Common myeloid progenitor, CD34-positive (primary cell): ENCODE measurements at places on chromosomes 6 and 20.
A peak's percentile ranks its signal among the peaks of the same experiment; 100 is the strongest.

DNA sequence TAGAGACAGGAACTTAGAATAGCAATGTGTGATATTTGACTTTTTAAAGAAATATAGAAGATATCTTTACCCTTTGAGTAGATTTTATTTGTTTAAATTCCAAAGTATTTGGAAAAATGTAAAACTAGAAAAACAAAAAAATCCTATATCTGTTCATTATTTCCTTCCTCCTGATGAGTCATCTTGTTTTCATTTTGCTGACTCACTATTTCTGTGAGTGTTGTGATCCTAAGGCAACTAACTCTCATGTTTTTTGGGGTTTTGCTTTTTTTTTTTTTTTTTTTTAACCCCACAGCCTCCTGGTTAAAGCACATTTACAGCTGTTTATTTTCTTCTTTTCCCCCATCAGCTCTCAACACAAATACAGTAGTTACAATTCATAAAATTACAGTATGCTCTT lies 37.8 kb upstream of the THEMIS start:
- H3K27ac ChIP-seq, result peak overlapping the region; percentile 70
- H3K27me3 ChIP-seq, result no peaks in the 10 kb centered on the region
- H3K36me3 ChIP-seq, result no peaks in the 10 kb centered on the region

DNA sequence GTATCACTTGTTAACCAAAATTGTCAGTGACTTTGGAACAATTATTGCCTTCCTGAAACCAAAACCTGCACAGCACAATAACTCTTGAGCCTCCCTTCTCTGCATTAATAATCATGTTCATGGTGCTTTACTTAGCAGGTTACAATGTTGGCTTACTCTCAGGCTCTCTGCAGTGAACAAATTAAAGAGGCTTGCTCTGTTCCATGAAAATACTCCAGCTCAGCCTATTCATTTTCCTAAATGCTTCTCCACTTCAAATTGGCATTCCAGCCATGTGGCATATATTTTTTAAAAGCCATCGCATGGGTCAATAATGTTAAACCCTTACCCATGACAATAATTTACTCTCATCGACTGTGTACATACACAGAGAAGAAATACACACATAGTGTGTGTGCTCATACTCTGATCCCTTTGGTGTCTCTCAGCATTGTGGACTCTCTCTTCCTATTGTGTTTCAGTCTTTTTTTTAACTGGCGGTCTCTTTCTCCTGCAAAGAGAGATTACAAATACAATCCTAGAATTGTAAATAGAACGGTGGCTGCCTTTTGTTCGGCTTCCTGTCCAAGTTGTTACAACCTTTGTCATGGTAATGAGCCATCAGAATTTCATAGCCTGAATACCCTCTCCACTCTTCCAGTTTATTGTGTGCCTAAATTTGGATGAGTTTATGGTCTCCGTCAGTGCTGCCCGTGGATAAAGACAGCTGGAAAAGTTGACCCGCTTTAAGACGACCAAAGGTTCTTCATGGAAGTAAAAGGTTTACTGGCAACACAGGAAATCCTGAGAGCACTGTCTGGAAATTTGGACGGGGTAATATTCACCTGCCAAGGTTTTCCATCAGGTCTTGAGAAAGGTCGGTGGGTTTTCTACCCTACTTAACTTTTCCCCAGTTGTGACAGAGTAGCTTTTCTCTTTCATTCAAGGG lies 263.6 kb downstream of the CD83 start:
- H3K27me3 ChIP-seq, result no peaks in the 10 kb centered on the region
- no peak overlapping the region for H3K4me3 ChIP-seq

DNA sequence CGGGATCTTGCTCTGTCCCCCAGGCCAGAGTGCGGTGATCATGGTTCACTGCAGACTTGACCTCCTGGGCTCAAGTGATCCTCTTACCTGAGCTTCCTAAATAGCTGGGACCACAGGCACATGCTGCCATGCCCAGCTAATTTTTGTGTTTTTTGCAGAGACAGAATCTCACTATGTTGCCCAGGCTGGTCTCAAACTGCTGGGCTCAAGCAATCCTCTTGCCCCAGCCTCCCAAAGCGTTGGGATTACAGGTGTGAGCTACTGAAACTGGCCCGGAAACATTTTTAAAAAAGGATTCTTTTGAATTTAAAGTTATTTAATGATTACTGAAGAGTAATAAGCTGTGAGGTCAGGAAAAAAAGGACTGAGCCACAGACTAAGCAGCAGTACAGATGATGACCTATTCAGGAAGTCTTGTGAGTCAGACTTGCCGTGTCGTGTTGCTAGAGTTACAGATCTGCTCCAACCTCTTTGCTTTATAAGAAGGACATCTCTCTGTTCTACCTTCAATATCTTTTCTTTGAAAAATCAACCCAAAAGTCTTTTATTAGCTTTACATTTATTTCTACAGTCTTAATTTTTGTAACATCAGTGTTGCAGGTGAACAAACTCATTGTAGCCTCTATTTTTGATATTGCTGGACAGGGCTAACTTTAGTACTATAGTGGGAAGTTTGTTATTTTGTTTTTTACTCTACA lies 108.7 kb downstream of the NCOA3 start:
- DNase-seq, result peak; percentile 87
- peaks cover 5% of the 10 kb centered on the region for H3K36me3 ChIP-seq
- H3K27ac ChIP-seq, result peak overlapping the region; percentile 68
- H3K4me3 ChIP-seq, result no peak overlapping the region
- H3K27me3 ChIP-seq, result no peaks in the 10 kb centered on the region

DNA sequence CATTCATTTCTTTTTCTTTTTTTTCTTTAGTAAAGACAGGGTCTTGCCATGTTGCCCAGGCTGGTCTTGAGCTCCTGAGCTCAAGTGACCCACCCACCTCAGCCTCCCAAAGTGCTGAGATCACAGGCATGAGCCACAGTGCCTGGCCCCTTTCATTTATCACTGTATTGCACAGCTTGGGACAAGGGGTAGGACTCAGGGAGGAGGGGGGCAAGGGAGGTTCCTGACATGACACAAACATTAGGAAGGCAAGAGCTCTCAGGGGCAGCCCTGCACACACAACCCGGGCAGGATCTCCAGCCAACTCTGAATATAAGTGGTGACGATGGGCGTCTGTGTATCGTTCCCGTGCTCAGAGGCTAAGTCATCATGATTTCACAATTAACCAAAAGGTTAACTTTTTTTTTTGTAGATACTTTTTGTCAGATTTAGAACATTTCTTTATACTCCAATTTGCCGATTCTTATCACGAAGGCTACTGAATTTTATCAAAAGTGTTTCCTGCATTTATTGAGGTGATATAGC lies 19.9 kb downstream of the SLC2A4RG start:
- no peaks in the 10 kb centered on the region for H3K27me3 ChIP-seq
- H3K4me1 ChIP-seq, result no peaks in the 10 kb centered on the region
- no peak overlapping the region for H3K27ac ChIP-seq
- peaks cover 4% of the 10 kb centered on the region for H3K36me3 ChIP-seq
- DNase-seq, result no peak

GRCh38 chr6:30359276-30359675 lies 14.3 kb downstream of the RPP21 start:
- no peaks in the 10 kb centered on the region for H3K36me3 ChIP-seq
- peaks cover 39% of the 10 kb centered on the region for H3K27me3 ChIP-seq
- H3K27ac ChIP-seq, result no peak overlapping the region
- no peak for DNase-seq
- H3K4me1 ChIP-seq, result peaks cover 8% of the 10 kb centered on the region

GRCh38 chr6:40196135-40196518 lies 261.9 kb upstream of the MOCS1 start:
- no peaks in the 10 kb centered on the region for H3K36me3 ChIP-seq
- DNase-seq, result no peak
- no peak overlapping the region for H3K27ac ChIP-seq
- H3K4me3 ChIP-seq, result no peak overlapping the region

- H3K27me3 ChIP-seq, result no peaks in the 10 kb centered on the region
- no peak for DNase-seq
- no peaks in the 10 kb centered on the region for H3K36me3 ChIP-seq
- H3K4me3 ChIP-seq, result no peak overlapping the region
Measured at GRCh38 chr6:139941826-139942225, 567.4 kb upstream of the CITED2 start.

- H3K27ac ChIP-seq, result no peak overlapping the region
- DNase-seq, result no peak
- no peaks in the 10 kb centered on the region for H3K36me3 ChIP-seq
- no peaks in the 10 kb centered on the region for H3K4me1 ChIP-seq
- no peaks in the 10 kb centered on the region for H3K27me3 ChIP-seq
Measured at GRCh38 chr6:40391851-40392517, 195.2 kb downstream of the LRFN2 start.

DNA sequence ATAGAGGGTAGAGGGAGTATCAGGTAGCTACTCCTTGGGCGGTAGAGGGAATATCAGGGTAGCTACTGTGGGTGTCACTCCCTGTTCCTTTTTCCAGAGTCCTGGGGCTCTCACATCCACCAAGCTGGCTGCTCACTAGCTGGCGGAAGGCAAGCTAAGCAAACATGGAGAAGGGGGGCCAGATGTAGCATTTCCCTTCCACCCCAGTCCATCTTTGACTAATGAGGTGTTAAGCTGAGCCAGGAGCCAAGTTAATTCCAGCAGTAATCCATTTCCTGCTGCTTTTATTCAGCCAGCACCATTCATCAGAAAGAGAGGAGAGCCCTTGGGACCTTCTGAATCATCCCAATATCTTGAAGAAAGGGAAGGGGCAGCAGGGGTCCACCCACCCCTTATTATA lies 330.0 kb downstream of the ZFAND3 start:
- DNase-seq, result no peak
- H3K27ac ChIP-seq, result no peak overlapping the region
- H3K27me3 ChIP-seq, result no peaks in the 10 kb centered on the region
- H3K4me3 ChIP-seq, result no peak overlapping the region
- H3K36me3 ChIP-seq, result peaks cover 10% of the 10 kb centered on the region

DNA sequence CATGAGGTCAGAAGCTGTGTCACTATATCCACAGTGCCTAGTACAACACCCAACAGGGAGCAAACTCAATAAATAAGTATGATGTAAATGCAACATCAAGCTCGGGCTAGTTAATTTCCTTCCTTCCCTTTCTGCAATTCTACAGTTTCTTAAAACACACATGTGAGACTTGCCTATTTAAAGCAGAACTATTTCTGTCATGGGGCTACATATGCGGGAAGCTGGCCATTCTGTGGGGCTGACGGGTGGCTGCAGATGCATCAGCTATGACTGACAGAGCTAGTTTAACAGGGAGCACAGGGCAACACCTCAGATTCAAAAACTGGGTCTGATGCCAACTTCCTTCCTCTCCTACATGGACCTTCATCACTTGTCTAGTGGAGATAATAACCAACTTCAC lies 118.1 kb upstream of the ENPP5 start:
- H3K36me3 ChIP-seq, result no peaks in the 10 kb centered on the region
- H3K4me1 ChIP-seq, result peaks cover 12% of the 10 kb centered on the region
- DNase-seq, result peak; percentile 53
- no peak overlapping the region for H3K4me3 ChIP-seq
- H3K27me3 ChIP-seq, result no peaks in the 10 kb centered on the region

DNA sequence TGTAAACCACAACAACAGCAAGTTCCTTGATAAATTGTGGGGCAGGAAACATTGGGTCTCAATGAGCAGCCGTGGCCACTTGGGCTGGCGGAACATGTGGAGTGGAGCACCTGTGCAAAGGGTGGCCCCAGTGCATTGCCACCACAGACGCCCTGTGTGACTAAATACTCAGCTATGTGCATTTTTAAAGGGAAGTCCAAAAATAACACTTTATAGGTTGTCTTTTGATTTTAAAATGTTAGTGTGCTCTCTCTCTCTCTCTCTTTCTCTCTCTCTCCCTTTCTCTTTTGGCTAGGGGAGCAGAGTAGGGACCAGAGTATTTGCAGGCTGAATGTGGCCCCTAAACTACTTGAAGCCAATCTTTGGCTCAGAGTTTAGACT lies 236.3 kb downstream of the BCAS1 start:
- H3K4me1 ChIP-seq, result peaks cover 8% of the 10 kb centered on the region
- no peaks in the 10 kb centered on the region for H3K36me3 ChIP-seq
- H3K27ac ChIP-seq, result no peak overlapping the region
- H3K27me3 ChIP-seq, result no peaks in the 10 kb centered on the region
- H3K4me3 ChIP-seq, result no peak overlapping the region
- peak; percentile 69 for DNase-seq
